Midbrain (tissue), 1 donor: ENCODE measurements at places on chromosomes 2 and 18.

DNA sequence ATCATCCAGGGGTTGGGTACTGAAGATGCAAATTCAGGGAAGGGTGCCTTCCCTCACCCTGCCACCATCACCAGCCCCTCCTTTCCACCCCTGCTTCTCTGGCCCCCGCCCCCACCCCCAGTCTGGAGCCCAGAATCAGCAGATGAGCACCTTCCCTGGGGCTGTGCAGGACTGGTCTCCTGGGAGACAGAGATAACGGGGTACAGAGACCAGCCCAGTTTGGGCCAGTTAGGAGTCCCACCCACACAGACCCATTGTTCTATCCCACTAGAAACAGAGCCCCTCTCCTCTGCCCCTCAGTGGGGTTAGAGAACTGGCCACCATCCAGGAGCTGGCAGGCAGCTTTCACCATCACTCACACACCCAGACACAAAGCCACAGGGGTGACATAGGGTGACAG lies 4.5 kb upstream of the CRYBA2 start:
- DNase-seq, result no peak

- DNase-seq, result no peak
Measured at GRCh38 chr2:95091885-95092555, 29.6 kb downstream of the MRPS5 start.

DNA sequence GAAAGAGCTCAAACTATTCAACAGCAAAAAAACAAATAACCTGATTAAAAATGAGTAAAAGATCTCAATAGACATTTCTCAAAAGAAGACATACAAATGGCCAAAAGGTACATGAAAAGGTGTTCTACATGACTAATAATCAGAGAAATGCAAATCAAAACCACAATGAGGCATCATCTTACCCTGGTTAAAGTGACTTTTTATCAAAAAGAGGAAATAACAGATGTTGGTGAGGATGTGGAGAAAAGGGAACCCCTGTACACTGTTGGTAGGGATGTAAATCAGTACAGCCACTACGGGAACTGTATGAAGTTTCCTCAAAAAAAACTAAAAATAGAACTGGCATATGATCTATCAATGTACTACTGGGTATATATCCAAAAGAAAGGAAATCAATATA lies 39.8 kb upstream of the TMEM163 start:
- no peak for DNase-seq

- DNase-seq, result no peak
Measured at GRCh38 chr18:22640281-22640842, 222.6 kb upstream of the CTAGE1 start.

DNA sequence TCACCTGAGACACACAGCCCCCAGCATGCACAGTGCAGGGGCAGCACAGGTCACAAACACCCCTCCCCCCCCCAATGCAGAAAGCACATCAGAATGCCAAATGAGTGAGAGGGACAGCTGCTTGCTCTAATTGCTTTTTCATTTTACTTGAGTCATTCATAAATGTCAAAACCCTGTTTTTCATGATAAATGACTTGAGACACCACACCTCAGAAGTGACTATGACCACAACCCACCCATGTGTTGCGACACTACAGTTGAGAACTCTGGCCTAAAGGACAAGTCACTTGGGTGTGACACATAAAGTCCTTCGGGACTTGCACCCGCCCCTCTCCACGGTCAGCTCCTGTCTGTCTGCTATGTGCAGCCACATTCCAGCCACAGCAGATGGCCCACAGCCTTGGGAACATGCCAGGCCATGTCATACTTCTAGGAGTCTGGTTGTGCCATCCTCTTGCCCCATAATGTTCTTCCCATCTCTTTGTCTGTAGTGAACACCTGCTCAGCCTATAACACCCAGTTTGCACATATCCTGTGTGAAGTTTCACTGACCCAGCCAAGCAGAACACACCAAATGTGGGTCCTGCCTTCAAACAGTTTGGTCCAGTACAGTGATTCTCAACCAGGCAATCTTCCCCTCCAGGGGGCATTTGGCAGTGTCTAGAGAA lies 30.2 kb upstream of the RIOK3 start:
- DNase-seq, result no peak
